Germinal center (tissue), 1 donor: ENCODE measurements at places on chromosomes 1 and 21.

DNA sequence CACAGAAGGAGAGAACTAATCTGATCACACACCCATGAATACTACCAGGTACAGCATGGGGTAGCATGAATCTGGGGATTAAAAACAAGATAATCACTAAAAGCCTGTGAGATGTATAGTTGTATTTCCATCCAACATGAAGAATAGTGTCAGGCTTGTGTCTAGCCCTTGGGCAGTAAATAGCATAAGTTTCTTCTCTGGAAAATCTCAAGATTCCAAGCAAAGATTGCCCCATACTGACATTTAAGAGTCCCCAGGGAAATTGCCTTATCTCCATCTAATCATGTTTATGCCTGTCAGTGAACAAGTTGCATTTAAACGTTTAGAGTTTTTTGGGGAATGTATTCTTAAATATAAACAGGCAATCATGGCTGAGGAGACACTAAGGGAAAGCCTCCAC lies 109.2 kb upstream of the SERTAD4 start:
- no peak for DNase-seq

DNA sequence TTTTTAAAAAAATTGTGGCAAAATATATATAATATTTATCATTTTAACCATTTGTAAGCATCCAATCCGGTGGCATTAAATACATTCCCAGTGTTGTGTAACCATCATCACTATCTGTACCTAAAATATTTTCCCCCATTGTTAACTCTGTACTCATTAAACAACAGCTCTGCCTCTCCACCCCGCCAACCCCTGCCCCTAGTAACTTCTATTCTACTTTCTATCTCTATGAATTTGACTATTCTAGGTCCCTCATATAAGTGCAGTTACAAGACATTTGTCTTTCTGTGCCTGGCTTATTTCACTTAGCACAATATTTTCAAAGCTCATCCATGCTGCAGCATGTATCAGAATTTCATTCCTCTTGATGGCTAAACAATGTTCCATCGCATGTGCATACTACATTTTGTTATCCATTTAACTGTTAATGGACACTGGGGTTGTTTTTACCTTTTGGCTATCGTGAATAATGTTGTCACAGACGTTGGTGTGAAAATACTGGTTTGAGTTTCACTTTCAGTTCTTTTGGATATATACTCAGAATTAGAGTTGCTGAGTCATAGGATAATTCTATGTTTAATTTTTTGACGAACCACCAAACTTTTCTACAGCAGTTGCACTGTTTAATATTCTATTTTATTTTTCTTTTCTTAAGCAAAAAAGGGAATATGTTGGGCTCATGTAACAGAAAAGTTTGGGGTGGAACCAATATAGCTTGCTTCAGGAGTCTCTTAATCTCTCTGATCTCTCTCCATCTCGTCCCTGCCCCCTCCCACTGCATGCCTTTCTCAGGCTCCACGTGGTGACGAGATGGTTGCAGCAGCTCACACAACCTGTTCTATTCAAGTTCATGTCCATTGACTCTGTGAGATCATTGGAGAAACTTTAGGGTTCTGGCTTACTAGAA lies 25.2 kb upstream of the RCAN1 start:
- DNase-seq, result no peak

GRCh38 chr1:160500321-160500990 lies 22.6 kb downstream of the SLAMF6 start:
- DNase-seq, result no peak

DNA sequence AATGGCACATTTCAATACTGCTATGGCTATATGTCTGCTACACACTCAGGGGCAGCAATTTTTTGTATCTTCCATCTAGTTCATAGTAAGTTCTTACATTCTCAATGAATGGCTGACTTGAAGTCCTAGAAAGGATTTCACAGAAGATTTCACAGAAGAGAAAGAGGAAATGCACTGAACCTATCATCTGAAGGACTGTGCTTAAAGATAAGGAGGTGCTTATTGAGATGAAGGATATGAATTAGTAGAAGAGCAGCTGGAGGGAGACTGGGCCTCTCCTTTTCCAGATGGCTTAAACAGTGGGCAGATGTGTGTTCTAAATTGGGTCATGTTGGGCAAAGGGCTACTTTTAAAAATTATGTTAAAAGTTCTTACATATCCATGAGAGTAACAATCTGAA lies 14.6 kb downstream of the ADAR start:
- no peak for DNase-seq

DNA sequence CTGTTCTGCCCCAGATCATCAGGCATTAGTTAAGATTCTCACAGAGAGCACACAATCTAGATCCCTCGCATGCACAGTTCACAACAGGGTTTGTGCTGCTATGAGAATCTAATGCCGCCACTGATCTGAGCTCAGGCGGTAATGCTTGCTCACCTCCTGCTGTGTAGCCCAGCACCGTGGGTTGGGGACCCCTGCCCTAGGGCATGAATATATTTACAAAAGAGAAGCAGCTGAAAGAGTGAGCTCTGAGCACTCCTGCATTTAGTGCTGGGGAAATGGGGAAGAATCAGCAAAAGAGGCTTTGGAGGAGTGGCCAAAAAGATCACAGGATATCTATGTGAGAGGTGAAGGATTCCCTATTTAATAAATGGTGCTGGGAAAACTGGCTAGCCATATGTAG lies 5.6 kb downstream of the CFAP57 start:
- DNase-seq, result no peak
